ENCODE measurements at places on chromosomes 16 and 17.

- no peak overlapping the region for H3K4me3 ChIP-seq
- no peak overlapping the region for H3K27ac ChIP-seq
- no peaks in the 10 kb centered on the region for H3K36me3 ChIP-seq
- no peaks in the 10 kb centered on the region for H3K27me3 ChIP-seq
- H3K4me1 ChIP-seq, result no peaks in the 10 kb centered on the region
- DNase-seq, result no peak
Measured at GRCh38 chr16:58413359-58413758, 21.1 kb downstream of the GINS3 start.

GRCh38 chr17:58640202-58640601, 51.6 kb downstream of the TEX14 start:
- no peaks in the 10 kb centered on the region for H3K4me1 ChIP-seq
- DNase-seq, result no peak
- no peaks in the 10 kb centered on the region for H3K27me3 ChIP-seq
- H3K27ac ChIP-seq, result no peak overlapping the region

GRCh38 chr17:27498615-27499309, 42.5 kb downstream of the KSR1 start:
- no peaks in the 10 kb centered on the region for H3K36me3 ChIP-seq
- peaks cover 50% of the 10 kb centered on the region for H3K4me1 ChIP-seq
- no peaks in the 10 kb centered on the region for H3K27me3 ChIP-seq
- DNase-seq, result no peak
- H3K4me3 ChIP-seq, result no peak overlapping the region

DNA sequence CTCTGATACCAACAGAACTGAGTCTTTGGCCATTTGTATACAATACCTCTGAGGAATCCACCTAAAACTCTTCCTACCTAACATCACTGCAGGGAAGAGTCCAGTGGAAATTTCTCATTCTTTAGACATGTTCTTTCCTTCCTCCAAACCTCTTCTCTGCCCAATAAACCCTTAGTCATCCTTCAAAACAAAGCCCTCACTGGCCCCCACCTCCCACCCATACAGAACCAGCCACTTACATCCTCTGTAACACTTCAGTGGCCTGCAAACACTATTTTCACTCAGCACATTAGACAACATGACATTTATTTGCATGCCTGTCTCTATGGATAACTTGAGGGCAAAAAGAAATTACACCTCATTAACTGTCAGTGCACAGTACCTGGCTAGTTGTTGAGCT, 200.3 kb upstream of the NOG start:
- no peaks in the 10 kb centered on the region for H3K27me3 ChIP-seq
- DNase-seq, result no peak
- no peak overlapping the region for H3K4me3 ChIP-seq

DNA sequence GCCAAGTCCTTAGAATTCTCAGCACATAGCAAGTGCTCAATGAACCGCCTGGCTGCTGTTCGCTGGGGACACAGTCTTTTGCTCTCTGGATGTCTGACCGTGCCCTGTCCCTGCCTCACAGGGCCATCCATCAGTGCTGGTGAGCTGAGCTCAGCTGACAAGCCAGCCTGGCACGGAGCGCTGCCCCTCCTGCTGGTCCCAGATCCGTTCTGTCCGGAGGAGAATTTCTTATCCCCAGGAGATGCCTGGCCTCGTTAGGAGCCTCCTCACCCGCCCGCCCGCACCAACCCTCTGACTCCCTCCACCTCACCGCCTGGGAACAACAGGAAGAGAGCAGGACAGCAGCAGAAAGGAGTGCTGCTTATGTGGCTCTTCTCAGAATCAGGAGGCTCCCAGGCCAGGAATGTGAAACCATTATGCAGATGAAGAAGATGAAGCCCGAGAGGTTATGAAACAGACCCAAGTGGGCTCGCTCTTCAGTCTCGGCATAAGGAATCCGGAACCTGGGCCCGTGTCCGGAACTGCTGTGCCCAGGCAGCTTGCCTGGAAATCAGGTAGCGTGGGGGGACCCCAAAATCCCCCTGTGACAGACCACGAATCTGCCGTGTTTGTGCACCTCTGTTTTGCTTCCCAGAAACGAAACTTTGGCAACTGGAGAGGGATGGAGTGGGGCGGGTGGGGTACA, 28.8 kb upstream of the RMI2 start:
- DNase-seq, result no peak
- H3K36me3 ChIP-seq, result no peaks in the 10 kb centered on the region
- H3K27me3 ChIP-seq, result no peaks in the 10 kb centered on the region
- peaks cover 17% of the 10 kb centered on the region for H3K4me1 ChIP-seq
- H3K4me3 ChIP-seq, result no peak overlapping the region
- H3K27ac ChIP-seq, result peak overlapping the region; percentile 74

- no peaks in the 10 kb centered on the region for H3K27me3 ChIP-seq
- no peak overlapping the region for H3K4me3 ChIP-seq
- no peak for DNase-seq
- H3K36me3 ChIP-seq, result no peaks in the 10 kb centered on the region
Measured at GRCh38 chr17:16281351-16281750, 64.3 kb downstream of the PIGL start.

DNA sequence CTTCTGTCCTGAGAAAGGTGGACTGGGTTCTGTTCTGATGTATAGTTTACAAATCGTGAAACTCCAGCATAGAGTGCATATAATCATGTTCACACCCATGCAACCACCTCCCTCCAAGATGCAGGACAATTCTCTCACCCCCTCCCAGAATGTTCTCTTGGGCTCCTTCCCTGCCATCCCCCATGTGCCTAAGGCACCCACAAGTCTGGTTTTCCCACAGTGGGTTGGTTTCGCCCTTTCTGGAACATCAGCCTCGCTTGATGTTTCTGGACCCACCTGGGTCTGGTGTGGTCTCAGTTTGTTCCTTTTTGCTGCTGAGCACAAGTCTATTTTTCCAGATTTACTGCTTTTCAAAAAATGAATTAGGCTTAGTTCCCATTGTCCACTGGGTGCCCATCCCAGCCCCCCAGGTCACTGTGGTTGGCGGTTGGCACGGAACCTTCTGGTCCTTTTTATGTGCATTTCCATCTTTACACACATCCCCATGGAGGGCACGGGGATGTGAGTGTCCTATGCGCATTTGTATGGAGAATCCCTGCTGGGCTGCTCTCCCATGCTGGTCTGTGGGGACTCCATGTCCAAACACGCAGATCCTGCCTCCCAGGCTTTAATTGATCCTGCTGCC, 19.0 kb downstream of the MAP2K3 start:
- H3K4me1 ChIP-seq, result no peaks in the 10 kb centered on the region
- H3K36me3 ChIP-seq, result no peaks in the 10 kb centered on the region
- DNase-seq, result no peak
- H3K27ac ChIP-seq, result no peak overlapping the region

DNA sequence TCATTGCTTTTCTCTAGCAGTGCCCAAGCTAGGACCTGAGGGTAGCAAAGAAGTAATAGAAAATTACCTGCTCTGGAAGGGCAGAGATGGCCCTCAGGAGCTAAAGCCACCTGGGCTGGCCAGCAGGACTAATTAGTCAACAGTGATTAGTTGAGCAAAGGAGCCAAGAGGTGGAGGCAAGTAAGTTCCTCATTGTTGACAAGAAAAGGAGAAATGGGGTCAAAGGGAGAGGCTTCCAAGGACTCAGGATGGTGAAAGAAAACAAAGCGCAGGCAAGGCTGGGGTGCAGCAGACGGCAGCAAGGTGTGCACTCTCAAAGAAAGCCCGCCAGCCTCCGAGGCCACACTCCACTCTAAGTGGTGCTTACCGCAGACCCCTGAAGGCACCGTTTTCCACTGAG, 44.6 kb downstream of the CMTM4 start:
- DNase-seq, result no peak
- H3K4me3 ChIP-seq, result no peak overlapping the region
- H3K36me3 ChIP-seq, result no peaks in the 10 kb centered on the region
- H3K27ac ChIP-seq, result no peak overlapping the region

DNA sequence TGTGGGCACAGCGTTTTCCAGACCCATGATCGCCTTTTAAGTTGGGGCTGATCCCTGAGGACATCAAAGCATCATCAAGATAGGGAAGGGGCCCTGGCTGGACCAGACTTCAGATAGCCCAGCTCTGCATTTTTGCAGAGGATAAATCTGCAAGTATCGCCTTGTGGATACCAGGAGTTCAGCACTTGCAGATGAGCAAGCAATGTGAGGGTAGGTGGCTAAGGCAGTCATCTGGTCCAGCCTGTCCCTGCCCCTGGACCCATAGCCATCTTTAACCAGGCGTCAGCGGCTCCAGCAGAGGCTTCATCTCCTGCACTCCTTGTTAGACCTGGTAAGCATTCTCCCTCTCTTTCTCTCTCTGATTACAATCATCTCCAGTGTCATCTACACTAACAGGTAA, 9.0 kb upstream of the MRPS23 start:
- peaks cover 33% of the 10 kb centered on the region for H3K4me1 ChIP-seq
- H3K27me3 ChIP-seq, result no peaks in the 10 kb centered on the region
- no peaks in the 10 kb centered on the region for H3K36me3 ChIP-seq

DNA sequence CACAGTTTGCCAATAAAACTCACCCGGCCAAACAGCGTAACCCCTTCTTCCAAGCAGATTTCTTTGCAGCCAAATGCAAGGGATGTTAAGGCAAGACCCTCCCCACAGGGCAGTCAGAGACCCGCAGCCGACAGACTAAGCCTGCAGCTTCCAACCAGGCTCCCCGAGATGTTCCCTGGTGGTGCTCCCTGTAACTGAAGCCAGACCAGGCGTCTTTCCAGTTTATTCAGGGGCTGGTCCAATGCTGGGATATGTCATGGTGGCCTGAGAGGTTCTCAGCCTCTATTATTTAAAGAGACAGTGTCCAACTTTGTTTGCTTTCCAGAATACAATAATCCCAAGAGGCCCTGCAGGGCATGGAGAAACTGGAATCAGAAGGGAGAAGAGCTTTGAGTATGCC, at the start of gene PMP22:
PMP22 (minus strand) TSS at position 196 of the 400 bp plus-strand sequence. CDS start 4,599 bp downstream, outside the sequence.
- H3K4me3 ChIP-seq, result no peak within 1 kb of the TSS
- peaks cover 34% of the 10 kb centered on the region for H3K27me3 ChIP-seq
- no peak within 1 kb of the TSS for H3K27ac ChIP-seq
- no peak for DNase-seq

DNA sequence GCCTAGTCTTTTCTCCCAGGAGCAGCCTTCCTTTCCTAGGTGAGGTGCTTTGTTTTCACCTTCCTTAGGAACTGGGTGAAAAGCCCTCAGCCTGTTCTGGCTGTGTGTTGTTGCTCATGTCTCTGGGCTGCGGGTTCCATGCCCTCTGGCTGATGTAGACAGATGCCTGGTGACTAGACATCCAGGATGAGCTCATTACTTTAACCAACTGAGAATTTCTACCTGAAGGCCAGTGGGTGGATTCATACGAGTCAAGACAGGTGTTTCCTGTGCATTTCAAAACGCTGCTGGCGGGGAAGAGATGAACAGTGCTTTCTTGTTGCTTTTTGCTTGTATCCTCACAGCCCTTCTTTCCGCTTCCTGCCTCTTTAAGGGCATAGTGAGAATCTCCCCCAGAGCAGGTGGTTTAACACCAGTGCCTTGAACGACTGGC, 22.3 kb downstream of the SAP30BP start:
- peaks cover 9% of the 10 kb centered on the region for H3K4me1 ChIP-seq
- peak overlapping the region; percentile 37 for H3K27ac ChIP-seq
- no peaks in the 10 kb centered on the region for H3K36me3 ChIP-seq
- no peaks in the 10 kb centered on the region for H3K27me3 ChIP-seq
- no peak overlapping the region for H3K4me3 ChIP-seq

DNA sequence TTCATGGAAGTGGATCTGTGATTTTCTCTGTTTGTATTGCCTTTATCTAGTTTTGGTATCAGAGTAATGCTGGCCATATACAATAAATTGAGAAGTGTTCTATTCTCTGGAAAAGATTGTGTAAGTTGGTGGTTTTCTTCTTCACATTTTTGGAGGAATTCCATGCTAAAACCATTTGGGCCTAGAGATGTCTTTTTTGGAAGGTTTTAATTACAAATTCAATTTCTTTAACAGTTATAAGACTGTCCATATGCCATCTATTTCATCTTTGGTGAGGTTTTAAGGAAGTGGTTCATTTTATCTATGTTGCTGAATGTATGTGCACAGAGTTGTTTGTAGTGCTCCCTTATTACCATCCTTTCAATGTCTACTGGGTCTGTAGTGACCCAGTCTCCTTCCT, 46.0 kb downstream of the CACNG1 start:
- no peaks in the 10 kb centered on the region for H3K27me3 ChIP-seq
- DNase-seq, result no peak
- no peak overlapping the region for H3K27ac ChIP-seq
- H3K4me3 ChIP-seq, result no peak overlapping the region
- no peaks in the 10 kb centered on the region for H3K36me3 ChIP-seq

DNA sequence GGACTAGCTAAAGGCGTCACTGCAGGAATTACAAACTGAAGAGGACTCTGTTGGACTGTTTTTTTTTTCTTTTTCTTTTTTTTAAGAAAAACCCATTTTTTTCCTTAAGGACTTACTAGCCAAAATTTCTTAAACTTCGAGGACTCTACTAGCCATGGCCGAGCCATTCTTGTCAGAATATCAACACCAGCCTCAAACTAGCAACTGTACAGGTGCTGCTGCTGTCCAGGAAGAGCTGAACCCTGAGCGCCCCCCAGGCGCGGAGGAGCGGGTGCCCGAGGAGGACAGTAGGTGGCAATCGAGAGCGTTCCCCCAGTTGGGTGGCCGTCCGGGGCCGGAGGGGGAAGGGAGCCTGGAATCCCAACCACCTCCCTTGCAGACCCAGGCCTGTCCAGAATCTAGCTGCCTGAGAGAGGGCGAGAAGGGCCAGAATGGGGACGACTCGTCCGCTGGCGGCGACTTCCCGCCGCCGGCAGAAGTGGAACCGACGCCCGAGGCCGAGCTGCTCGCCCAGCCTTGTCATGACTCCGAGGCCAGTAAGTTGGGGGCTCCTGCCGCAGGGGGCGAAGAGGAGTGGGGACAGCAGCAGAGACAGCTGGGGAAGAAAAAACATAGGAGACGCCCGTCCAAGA, 878 bp downstream of the HEXIM1 start:
- H3K4me3 ChIP-seq, result peak overlapping the region; percentile 90
- peak overlapping the region; percentile 99 for H3K27ac ChIP-seq
- H3K4me1 ChIP-seq, result peaks cover 23% of the 10 kb centered on the region
- DNase-seq, result peak; percentile 95

GRCh38 chr16:78552106-78552675, 452.7 kb downstream of the WWOX start:
- no peak for DNase-seq
- H3K27ac ChIP-seq, result no peak overlapping the region
- no peak overlapping the region for H3K4me3 ChIP-seq
- no peaks in the 10 kb centered on the region for H3K36me3 ChIP-seq
- no peaks in the 10 kb centered on the region for H3K4me1 ChIP-seq

- H3K4me1 ChIP-seq, result peaks cover 10% of the 10 kb centered on the region
- H3K27ac ChIP-seq, result no peak overlapping the region
- no peaks in the 10 kb centered on the region for H3K36me3 ChIP-seq
- DNase-seq, result no peak
- no peak overlapping the region for H3K4me3 ChIP-seq
Measured at GRCh38 chr16:19377864-19378263, 39.8 kb upstream of the TMC5 start.

All from hepatocyte (in vitro differentiated cells).